ENCODE measurements at places on chromosomes 4 and X.
A peak's percentile ranks its signal among the peaks of the same experiment; 100 is the strongest.

GRCh38 chrX:138886769-138887168, 175.3 kb upstream of the FGF13 start:
- no peak for DNase-seq

- DNase-seq: no peak
These were observed 69.5 kb downstream of the RTL9 start for GRCh38 chrX:110428144-110428543.

GRCh38 chr4:142923619-142924018, 77.5 kb upstream of the INPP4B start:
- no peak for DNase-seq

DNA sequence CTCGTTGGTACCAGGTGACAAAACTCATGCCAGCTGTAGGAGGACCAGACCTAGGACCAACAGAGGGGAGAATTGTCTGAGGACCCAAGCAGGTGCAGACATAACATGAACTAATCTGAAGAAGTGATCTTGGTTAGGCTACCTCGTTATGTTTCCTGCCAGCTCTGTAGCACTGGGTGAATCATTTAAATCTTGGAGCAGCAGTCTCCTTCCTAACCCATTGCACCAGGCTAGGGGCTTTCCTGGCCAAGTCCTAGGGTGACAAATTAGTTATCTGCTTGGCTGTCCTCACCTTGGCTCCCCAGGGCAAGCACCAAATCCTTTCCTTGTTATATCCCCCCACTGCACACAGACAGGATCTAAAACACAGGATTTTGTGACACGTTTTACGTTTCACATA, 87.8 kb downstream of the WWC2 start:
- no peak for DNase-seq

GRCh38 chr4:17613761-17614415, 553 bp upstream of the MED28 start:
- peak; percentile 38 for DNase-seq

- no peak for DNase-seq
These were observed 10.2 kb upstream of the TMEM156 start for GRCh38 chr4:39042366-39042765.

DNA sequence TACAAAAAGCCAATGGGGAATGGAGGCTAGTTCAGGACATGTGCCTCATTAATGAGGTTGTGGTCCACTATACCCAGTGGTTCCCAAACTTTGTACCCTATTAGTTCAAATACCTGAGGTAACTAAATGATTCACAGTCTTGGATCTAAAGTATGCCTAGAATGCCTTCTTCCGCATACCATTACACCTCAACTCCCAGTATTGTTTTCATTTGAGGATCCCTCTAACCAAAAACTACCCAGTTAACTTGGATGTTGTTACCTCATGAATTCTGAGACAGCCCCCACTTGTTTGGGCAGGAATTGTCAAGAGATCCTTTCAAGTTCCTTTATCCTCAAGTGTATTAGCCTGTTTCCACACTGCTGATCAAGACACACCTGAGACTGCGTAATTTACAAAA, 439.2 kb downstream of the PCDH10 start:
- no peak for DNase-seq

- DNase-seq: peak; percentile 13
These were observed 29.8 kb upstream of the ARHGAP24 start for GRCh38 chr4:85445050-85445639.

- DNase-seq: no peak
These were observed 45.8 kb downstream of the KLHL15 start for GRCh38 chrX:23981222-23981621.

- no peak for DNase-seq
These were observed 125.8 kb upstream of the SLC7A11 start for GRCh38 chr4:138367942-138368341.

DNA sequence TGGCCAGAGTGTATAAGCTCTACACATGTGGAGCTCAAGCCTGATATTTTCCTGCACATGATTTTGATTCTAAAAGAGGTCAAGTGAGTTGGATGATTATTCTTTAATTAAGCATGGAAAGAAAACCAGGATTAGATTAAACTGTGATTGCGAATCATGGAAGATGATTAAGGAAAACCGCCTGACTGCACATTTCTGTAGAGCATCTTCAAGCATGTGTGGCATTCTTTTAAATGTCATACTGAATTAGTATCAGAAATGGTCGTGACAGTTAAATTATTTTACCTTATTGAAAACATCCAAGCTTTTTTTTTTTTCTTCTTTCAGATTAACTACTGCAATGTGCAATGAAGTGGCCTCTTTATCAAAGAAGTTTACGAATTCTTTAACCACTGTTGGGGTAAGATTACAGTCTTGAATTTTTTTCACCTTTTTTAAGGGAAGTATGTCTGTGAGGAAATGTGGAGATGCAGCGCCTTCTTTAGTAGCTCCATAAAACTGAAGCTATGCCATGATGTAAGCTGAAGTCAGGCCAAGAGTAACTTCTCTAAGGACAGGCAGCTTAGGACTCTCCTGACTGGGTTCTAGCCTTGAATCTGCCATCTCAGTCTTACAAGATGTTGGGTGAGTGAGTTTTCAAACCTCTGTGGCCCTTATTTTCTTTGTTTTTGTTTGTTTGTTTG, 67.9 kb downstream of the FAM114A1 start:
- DNase-seq: peak; percentile 32

- no peak for DNase-seq
These were observed 53.6 kb downstream of the FIP1L1 start for GRCh38 chr4:53431052-53431451.

DNA sequence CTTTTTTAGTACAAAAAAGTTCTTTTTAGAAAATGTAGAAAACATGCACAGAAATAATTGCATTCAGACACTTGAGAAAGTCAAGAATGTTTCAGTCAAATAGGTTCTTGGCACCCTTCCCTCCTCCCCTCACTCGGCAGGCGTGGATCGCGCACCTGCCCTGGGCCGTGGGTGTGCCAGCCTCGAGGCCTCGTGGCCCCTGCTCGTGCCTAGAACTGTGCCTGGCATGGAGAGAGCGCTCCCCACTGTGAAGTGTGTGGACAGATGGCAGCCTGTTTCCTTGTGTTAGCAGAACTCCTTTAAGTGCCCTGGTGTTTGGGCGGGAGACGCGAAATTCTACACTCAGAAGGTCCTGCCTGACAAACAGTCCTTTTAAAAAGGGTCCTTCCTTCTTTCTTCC, 14.7 kb downstream of the RGS12 start:
- DNase-seq: no peak
